ENCODE measurements at places on chromosomes 1 and 21.

GRCh38 chr1:4027492-4028138 is 127.5 kb upstream of the C1orf174 start:
- no peak for DNase-seq

- no peak for DNase-seq
Measured at GRCh38 chr21:40472013-40472412, 374.9 kb downstream of the DSCAM start.

DNA sequence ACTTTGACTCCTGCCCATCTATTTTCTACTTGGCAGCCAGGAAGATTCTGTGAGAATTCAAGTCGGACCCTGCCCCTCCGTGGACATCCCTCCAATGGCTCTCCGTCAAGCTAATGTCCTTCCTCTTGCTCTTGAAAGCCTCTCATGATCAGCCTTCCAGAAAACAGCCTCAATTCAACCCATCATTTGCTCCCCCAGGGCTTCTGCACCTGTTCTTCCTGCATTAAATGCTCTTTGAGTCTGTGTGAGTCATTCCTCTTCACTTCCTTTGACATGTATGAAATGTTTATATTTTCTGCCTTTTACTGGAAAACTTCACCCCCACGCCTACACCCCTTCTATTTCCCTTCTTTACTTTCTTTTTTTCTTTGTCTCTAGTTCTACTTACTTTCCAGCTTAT is 734.1 kb upstream of the ZP4 start:
- no peak for DNase-seq

DNA sequence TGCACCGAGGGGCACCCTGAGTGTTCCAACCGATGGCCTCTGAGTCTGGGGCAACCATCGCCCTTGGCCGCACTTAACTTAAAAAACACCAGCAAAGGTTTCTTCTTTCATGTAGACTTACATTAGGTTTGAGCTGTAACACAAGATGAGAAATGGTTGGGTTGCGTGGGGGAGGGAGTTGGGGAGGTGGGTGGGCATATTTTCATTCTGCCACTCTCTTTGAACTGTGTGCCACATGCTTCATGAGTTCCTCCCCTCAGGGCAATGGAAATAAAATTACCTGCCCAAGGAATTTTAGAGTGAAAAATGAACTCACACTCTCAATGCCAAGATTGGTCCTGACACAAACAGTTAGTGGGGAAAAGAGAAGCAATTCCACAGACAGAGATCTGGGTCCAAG is 430.1 kb upstream of the USP24 start:
- DNase-seq, result no peak

- DNase-seq, result no peak
Measured at GRCh38 chr1:27536010-27536757, 46.2 kb upstream of the WASF2 start.

Measured in HTR-8/SVneo (cell line).